CD8-positive, alpha-beta memory T cell (primary cell): ENCODE measurements at places on chromosomes 11 and 22. TPM values are rescaled to one million over a fixed set of nuclear protein-coding genes. Genes with fewer than 3 reads are reported as not detected.

Gene HMOX1
- total RNA-seq, result 5.6 TPM

Gene OR5P2
- total RNA-seq, result not detected

Gene PRSS23
- total RNA-seq, result 4.0 TPM

Gene TMEM218
- 22.5 TPM for total RNA-seq

Gene CD3D
- total RNA-seq, result 438 TPM

Gene LAYN
- total RNA-seq, result 1.4 TPM

Gene MALAT1
- 4,912 TPM for total RNA-seq

Gene GAL
- 2.0 TPM for total RNA-seq

DNA sequence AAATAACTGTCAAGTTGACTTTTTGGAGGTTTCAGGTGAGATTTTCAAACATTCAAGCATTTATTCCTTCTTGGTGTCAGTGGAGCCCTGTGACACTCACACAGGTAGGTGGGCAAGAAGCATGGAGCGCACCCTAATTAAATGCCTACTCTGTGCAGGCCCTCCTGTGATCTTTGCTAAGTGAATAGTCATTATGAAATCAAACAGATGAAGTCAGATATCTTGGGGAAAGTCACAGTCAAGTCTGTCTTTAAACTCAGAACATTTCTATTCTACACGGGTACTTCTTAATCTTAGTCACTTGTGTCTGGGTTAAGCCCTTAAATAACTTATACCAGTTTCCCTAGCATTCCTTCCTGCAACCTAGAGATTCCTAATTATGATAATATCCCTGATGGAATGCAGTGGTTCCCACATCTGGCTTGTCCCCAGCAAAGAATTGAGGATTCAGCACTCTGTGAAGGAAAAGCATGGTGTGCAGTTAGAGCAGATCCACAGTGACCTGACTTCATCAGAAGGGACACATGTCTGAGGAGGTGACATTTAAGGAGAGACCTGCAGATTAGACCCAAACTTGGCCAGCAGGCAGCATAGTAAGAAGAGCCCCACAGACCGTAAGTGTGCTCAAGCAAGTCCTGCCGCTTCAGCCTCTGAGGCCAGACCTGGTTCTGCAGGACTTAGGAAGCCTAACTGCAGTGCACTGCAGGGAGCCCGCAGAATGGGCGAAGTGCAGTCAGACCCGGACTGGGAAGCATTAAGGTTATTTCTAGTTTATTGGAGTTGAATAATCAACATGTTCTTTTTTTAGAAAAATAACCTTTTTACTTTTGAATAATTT is 85.3 kb upstream of the GAL start:
- H3K36me3 ChIP-seq, result peaks cover 82% of the 10 kb centered on the region
- no peak for DNase-seq
- H3K4me1 ChIP-seq, result no peaks in the 10 kb centered on the region

- no peaks in the 10 kb centered on the region for H3K27me3 ChIP-seq
- DNase-seq, result no peak
- H3K27ac ChIP-seq, result no peak overlapping the region
- no peaks in the 10 kb centered on the region for H3K36me3 ChIP-seq
- H3K4me1 ChIP-seq, result no peaks in the 10 kb centered on the region
These were observed 93.0 kb upstream of the BID start for GRCh38 chr22:17867160-17867785.

DNA sequence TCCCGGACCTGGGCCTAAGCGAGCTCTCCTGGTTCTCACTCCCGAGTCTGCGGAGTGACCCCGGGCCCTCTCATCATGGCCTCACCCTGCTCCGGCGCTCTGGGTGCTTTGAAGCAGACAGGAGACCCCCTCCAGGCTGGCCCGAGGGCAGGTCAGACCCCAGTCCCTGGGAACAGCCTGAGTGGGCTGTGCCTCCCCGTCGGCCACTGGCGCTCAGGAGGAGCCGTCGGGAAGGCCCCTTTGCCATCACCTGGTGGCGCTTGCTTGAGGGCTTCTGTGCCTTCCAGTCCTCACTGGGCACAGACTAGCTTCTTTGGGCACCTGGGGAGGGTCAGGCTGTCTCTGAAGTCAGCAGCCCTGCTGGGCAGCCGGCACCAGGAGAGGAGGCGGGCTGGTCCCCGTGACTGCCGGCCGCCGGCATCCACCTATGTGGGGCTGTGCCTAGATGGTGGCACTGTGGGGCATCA is 6.7 kb downstream of the BRSK2 start:
- no peak overlapping the region for H3K27ac ChIP-seq

GRCh38 chr22:42214633-42215415 is 55.6 kb downstream of the TCF20 start:
- H3K27ac ChIP-seq, result no peak overlapping the region
- no peak for DNase-seq
- peaks cover 26% of the 10 kb centered on the region for H3K4me1 ChIP-seq
- H3K4me3 ChIP-seq, result no peak overlapping the region
- H3K27me3 ChIP-seq, result no peaks in the 10 kb centered on the region

DNA sequence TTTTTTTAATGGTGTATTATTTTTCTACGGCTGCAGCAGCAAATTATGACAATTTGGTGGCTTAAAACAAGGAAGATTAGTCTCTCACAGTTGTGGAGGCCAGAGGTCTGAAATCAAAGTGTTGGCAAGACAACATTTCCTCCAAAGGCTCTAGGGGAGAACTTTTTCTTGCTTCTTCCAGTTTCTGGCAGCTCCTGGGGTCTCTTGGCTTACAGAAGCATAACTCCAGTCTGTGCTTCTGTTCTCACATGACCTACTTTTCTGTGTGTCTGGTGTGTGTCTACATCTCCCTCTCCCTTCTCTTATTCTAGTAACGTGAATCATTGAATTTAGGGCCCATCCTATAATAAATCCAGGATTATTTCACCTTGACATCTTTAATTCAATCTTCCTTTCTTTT is 551.9 kb upstream of the LUZP2 start:
- H3K4me3 ChIP-seq, result no peak overlapping the region
- no peak overlapping the region for H3K27ac ChIP-seq
- no peaks in the 10 kb centered on the region for H3K4me1 ChIP-seq
- no peak for DNase-seq

DNA sequence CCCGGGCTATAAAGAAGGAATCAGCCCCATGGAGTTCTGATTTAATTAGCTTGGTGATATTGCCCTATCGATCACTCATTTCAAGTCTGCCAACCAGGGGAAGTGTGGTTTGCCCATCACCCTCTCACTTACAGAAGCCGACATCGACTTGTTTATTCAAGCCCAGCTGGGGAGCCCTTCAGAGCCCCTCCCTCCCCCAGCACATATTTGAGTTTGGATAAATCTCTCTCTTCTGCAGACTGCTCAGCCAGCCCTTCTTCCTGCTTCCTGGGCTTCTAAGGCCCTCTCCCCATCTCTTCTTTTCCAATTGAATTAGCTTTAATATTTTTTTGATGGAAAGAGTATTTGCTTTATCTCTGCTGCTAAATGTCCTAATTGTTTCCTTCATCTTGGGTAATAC is 299.0 kb downstream of the MIAT start:
- H3K4me3 ChIP-seq, result no peak overlapping the region
- no peak overlapping the region for H3K27ac ChIP-seq
- no peaks in the 10 kb centered on the region for H3K36me3 ChIP-seq
- H3K4me1 ChIP-seq, result no peaks in the 10 kb centered on the region
- peaks cover 3% of the 10 kb centered on the region for H3K27me3 ChIP-seq

DNA sequence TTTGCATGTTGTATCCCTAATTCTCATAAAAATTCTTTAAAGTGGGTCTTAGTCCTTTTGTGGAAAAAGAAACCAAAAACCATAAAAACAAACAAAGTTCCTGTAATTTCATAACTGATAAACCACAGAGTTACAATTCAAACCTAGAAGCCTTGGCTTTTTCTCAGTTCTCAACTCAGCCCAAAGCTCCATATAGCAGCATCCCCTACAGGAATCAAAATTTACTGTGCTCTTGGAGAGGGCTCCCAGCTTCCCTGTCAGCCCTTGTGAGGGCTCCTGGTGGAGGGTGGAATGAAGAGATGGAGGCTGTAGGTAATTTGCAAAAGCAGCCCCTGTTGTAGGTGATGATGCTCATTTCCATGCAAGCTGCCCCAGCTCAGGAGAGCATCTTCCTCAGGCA is 506.1 kb upstream of the KIRREL3 start:
- no peak for DNase-seq
- H3K27ac ChIP-seq, result no peak overlapping the region
- no peak overlapping the region for H3K4me3 ChIP-seq
- no peaks in the 10 kb centered on the region for H3K36me3 ChIP-seq
- H3K27me3 ChIP-seq, result no peaks in the 10 kb centered on the region

DNA sequence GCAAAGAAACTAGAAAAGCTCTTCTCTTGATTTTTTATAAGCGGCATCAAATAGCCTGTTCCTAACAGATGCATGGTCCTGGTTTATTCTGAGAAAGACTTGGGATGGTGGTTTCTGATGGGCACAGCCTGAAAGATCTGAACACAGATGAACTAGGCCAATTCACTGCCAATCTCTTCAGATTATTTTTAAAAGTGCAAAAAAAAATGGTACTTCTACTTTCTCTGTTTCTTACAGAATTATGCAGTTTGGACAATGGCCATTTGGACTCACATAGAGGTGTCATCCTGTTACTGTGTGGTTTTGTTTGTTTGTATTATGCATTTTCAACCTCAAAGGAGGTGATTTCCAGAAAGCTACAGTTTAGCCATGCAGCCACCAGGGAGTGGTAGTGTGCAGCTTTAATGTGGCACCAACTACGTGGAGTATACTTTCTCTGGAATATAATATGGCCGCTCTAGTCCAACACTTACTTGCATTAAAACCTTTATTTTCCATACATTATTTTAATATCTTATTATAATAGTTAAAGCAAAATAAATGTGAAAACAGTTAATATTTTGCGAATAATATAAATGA is 469.8 kb upstream of the KIRREL3 start:
- H3K4me3 ChIP-seq, result no peak overlapping the region
- H3K36me3 ChIP-seq, result no peaks in the 10 kb centered on the region
- H3K27me3 ChIP-seq, result no peaks in the 10 kb centered on the region
- DNase-seq, result no peak

GRCh38 chr11:18720808-18721560 is 5.0 kb downstream of the IGSF22 start:
- H3K4me3 ChIP-seq, result peak overlapping the region; percentile 78
- no peaks in the 10 kb centered on the region for H3K36me3 ChIP-seq
- no peaks in the 10 kb centered on the region for H3K27me3 ChIP-seq
- no peak overlapping the region for H3K27ac ChIP-seq

DNA sequence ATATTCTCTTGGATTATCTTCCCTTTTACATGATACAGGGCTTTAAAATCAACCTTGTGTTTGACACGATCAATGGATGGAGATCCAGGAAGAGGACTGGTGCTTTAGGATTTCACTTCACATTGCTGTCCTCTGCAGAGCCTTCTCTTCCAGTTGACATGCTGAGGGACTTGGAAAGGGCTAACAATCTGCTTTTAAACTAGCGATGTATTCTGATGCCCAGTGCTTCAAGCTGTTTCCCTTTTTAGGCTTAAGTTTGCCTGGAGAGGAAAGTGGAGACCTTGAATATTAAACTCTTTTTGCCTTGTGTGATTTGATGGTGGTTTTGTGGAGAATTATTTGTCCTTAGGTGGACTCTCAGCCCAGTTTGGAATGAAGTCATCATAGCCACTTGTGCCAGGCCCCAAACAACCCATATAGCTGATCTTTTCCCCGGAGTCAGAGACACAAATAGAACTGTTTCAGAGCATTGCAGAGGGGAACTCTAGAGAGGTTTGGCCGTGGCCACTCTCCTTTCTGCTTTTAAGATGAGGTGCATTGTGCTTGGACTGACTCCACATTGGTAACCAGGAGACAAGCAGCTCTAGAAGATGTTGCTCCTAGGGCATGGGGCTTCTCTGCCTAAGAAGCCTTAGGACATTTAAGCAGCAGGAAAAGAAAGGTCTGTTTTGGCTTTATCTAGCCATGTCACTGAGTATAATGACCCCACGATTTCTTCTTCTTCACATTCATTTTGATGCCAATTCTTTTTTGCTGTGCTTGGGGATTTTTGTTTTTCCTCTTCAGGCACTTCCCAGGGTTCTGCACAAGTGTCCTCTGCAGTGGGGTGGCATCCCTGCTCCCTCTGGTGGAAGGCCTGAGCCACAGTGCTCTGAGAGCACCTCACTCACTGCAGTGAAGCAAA is 152.8 kb downstream of the NCAM1 start:
- no peak for DNase-seq
- H3K36me3 ChIP-seq, result no peaks in the 10 kb centered on the region
- H3K27ac ChIP-seq, result no peak overlapping the region
- no peak overlapping the region for H3K4me3 ChIP-seq
- no peaks in the 10 kb centered on the region for H3K4me1 ChIP-seq

DNA sequence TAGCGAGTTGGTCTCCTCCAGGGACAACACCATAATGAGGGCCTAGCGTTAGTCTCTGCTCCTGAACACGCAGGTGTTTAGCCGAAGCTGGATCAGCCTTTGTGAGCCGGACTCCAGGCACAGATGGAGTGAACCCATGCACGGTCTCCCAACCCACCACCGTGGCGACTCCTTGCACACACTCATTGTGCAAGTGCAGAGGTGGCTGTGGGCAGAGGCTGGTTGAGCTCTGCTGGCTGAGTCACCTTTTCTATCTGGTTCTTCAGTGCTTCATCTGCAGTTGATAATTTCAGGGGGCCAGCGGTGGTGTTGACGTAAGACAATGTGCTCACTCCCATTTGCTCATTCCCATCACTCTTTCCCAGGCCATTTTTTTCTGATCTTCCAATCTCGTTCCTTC is 72.1 kb upstream of the SLC22A12 start:
- no peaks in the 10 kb centered on the region for H3K27me3 ChIP-seq
- no peak for DNase-seq
- no peak overlapping the region for H3K4me3 ChIP-seq
- H3K36me3 ChIP-seq, result no peaks in the 10 kb centered on the region
- no peak overlapping the region for H3K27ac ChIP-seq

- no peaks in the 10 kb centered on the region for H3K36me3 ChIP-seq
- no peaks in the 10 kb centered on the region for H3K4me1 ChIP-seq
- no peak overlapping the region for H3K4me3 ChIP-seq
These were observed 222.8 kb downstream of the DDX10 start for GRCh38 chr11:108887436-108888238.

DNA sequence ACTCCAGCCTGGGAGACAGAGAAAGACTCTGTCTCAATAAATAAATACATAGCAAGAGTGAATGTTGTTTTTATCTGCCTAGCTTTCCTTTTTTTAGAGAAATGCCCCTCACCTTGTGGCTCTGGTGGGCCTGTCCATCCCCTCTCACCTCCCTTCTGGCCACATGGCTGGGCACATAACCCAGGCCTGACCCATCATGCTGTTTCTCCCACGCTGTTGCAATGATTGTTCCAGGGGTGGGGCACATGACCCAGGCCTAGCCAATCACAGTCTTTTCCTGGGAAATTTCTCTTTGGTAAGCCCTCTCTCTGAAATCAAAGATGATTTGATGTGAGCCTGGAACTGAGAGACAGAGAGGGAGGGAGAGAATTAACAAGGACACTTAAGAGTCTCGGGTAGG is 5.5 kb upstream of the CYTH4 start:
- H3K4me3 ChIP-seq, result no peak overlapping the region
- no peak for DNase-seq
- no peak overlapping the region for H3K27ac ChIP-seq
- H3K4me1 ChIP-seq, result peaks cover 4% of the 10 kb centered on the region
- no peaks in the 10 kb centered on the region for H3K36me3 ChIP-seq
